ENCODE measurements at places on chromosomes 1 and 21.
A peak's percentile ranks its signal among the peaks of the same experiment; 100 is the strongest.

GRCh38 chr1:207920444-207921021, 9.6 kb upstream of the CD34 start:
- no peak for DNase-seq

- no peak for DNase-seq
Measured at GRCh38 chr1:167489571-167490340, 28.6 kb downstream of the CD247 start.

DNA sequence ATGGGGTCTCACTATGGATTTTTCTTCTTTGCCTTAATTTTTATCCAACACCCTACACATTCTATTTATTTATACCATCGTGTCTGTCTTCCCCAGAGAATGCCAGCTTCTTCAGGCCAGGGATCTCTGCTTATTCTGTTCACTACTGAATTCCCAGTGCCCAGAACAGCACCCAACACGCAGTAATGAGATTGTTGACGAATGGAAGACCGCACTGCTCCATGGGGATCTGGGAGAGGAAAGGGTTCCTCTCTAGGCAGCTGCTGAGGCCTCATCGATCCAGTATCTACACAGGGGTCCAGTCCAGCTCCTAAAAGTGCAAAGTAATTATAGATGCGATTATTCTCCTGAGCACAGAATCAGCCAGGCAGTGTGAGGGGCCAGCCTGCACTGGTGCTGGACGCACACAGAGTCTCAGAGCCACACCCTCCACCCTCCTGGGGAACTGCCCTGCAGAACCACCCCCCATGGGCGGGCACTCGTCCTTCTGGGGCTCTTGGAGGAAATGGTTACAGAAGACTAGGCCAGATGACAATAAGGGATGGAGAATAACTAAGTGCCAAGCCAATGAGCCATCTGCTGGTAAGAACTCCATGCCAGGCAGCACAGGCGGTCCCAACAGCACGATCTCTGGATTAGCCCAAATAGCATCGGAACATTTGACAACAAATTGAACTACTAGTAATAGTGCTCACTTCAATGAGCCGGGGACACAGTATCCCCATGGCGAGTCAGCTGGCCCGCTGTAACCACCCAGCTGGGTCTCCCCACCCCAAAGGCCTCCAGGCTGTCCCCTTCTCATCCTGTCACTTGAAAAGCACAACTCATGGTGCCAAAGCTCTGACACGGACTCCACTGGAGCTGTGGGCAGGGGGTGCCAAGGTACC, 1.7 kb upstream of the PDE9A start:
- no peak for DNase-seq

GRCh38 chr1:164805399-164805798, 246.4 kb downstream of the PBX1 start:
- DNase-seq, result peak; percentile 68

DNA sequence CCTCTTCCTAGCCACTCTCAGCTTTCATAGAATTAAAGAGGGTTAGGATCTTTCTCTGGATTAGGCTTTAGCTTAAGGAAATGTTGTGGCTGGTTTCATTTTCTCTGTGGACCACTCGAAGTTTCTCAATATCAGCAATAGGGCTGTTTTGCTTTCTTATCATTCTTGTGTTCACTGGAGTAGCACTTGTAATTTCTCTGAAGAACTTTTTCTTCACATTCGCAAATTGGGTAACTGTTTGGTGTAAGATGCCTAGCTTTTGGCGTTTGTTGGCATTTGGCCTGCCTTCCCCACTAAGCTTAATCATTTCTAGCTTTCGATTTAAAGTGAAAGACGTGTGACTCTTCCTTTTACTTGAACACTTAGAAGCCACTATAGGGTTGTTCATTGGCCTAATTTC, 210.8 kb upstream of the PROX1 start:
- no peak for DNase-seq

DNA sequence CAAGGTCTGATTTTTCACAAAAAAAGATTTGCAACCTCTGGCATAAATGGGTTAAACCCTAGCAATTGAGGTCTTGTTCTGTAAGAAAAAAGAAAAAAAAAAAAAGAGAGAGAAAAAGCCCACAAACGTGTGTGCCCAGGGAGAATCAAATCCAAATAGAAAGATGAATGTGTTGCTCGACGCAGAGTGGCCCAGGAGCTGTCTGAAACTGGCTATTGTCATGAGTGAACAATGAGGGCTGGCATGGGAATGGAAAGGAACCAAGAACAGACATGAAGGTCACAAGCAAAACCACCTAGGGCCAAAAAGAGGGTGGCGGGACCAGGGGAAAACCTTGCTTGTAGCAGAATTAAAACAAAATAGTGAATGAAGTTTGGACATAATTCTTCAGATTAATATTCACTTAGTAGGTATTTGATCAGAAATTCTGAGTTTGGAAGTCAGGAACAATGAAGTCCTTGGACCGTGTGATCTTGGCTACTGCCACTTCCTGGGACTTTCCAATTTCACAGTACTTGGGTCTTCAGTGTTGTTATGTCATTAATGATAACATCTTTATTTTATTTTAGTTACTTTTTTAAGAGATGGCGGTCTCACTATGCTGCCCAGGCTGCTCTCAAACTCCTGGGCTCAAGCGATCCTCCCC, 3.1 kb downstream of the ENO1 start:
- DNase-seq, result no peak

DNA sequence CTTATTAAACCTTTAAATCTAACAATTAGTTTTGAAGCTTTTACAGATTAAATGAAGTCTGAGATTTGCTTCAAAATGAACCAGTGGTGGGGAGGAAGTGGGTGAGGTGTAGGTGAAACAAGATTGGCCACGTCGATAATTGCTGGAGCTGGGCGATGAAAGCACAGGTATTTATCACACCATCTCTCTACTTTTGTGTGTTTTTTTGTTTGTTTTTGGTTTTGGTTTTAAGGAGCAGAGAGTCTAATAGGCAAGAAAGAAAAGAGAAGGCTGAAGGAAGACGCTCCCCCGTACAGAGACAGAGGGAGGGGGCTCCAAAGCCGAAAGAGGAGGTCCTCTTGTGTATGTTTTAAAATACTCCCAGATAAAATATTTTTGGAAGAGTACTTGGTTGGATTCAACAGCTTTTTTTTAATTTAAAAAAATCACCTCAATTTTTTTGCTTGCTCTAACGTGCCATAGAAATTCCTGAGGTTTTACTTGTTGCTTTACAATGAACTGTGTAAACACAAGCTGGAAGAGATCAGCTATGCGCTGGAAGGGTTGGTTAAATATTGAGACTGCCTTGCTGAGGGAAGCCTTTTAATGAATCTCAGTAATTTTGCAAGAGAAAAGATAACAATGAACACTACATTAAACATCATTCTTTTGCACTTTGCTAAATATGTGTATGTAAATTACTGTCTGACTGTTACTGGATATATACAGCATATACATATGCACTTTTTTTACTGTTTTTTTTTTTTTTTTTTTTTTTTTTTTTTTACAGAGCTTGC, 6.7 kb upstream of the LGALS8 start:
- DNase-seq, result peak; percentile 78

GRCh38 chr21:30642564-30642963, at the start of gene KRTAP20-3:
Gene KRTAP20-3 (plus strand): TSS chr21:30642864.
- DNase-seq, result no peak

- DNase-seq, result no peak
Measured at GRCh38 chr1:89881415-89882058, 60.7 kb downstream of the LRRC8D start.

- no peak for DNase-seq
Measured at GRCh38 chr1:43499898-43500297, 30.8 kb upstream of the PTPRF start.

GRCh38 chr1:23403735-23404486, 20.6 kb downstream of the TCEA3 start:
- peak; percentile 95 for DNase-seq

DNA sequence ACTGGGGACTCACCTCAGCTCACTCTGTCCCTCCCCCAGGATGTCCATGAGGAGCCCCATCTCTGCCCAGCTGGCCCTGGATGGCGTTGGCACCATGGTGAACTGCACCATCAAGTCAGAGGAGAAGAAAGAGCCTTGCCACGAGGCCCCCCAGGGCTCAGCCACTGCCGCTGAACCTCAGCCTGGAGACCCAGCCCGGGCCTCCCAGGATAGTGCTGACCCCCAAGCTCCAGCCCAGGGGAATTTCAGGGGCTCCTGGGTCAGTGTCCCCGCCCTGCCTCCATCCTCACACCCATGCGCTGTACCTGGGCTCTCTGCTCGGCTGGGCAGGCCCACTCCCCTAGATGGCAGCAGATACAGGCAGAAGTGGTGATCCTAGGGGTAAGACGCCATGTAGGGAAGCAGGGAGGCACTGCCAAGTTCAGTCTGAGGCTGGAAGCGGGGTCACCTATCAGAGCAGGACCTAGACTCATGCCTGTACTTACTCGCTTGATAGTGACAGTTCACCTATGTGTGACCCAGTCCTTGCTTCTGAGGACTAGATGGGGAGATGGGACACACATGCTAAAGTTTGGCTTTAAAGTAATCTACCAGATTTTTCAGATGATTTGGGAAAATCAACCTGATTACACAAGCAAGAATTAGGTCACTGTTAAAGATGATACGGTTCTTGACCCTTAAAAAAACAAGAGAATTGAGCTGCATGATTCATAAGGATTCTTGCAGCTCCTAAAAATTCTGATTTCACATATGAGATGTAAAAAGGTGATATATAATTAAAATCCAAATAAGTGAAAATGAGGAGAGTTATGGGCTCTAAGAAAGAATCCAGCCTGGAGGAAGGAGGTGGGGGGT, 38.7 kb downstream of the ETNK2 start:
- DNase-seq, result no peak

GRCh38 chr1:83761167-83762038, 237.5 kb downstream of the TTLL7 start:
- no peak for DNase-seq

GRCh38 chr1:6342056-6342455, 51.5 kb downstream of the ACOT7 start:
- no peak for DNase-seq

GRCh38 chr1:33367485-33368405, 46.8 kb upstream of the A3GALT2 start:
- peak; percentile 59 for DNase-seq

DNA sequence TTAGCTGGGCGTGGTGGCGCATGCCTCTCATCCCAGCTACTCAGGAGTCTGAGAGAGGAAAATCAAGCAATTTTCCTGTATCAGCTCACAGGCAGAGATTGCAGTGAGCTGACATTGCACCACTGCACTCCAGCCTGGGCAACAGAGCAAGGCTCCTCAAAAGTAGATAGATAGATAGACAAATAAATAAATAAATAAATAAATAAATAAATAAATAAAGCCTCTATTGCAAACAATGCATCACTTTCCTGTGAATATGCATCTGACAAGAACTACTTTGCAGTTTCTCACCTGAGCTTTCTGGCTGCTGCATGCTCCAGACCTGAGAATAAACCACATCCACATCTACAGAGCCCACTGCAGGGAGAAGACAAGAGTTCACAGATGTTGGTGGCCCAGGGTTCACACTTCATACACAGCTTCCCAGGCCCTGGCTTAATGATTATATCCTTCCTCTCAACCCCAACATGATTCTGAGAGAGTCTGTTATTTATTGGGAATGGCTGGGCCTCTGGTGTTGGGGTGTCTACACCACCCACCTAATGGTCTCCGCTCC, 28.6 kb downstream of the FCRL2 start:
- DNase-seq, result no peak

DNA sequence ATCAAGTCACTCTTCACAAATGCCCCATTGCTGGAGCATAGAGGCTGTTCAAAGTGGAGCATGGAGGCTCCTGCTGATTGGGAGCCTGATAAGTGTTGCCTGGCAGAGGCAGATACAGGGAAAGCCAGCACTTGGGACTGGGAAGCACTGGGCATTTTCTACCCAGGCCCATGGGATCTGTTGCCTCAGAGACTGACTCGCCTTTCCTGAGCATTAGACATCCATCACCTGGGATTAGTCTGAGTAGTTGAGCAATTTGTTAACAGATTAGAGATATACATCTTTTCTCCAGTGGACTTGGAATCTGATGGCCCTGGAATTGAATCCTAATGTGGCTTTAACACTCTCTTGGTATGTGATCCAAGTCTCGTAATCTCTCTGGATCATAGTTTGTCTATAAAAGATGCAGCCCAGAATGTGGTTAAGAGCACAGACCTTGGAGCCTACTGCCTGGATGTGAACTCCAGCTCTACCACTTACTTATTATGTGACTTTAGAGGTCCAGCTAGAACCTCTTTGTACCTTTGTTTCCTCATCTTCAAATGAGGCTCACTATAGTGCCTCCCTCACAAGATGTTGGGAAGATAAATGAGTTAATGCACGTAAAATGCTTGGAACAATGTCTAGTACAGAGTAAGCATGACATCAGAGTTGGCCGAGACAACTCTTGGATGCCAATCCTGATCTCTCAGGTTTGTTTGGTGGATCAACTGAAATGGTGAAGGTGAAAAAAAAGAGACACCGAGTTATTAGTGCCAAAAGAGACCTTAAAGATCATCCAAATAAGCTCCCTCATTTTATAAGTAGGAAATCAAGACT, 38.3 kb upstream of the NRDC start:
- peak; percentile 55 for DNase-seq

DNA sequence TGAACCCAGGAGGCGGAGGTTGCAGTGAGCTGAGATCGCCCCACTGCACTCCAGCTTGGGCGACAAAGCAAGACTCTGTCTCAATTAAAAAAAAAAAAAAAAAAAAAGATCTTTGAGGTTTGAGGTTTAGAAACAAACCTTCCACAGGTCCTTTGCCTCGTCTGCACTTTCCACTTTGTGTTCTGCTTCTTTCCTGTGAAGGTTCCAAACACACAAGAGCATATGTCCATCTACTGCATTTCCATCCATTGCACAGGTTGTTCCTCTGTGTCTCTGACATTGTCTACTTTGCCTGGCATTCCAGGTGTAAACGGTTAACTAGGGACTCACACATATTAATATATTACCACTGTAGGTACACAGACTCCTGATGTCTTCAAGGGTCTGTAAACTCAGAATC, 40.1 kb downstream of the DSTYK start:
- no peak for DNase-seq

DNA sequence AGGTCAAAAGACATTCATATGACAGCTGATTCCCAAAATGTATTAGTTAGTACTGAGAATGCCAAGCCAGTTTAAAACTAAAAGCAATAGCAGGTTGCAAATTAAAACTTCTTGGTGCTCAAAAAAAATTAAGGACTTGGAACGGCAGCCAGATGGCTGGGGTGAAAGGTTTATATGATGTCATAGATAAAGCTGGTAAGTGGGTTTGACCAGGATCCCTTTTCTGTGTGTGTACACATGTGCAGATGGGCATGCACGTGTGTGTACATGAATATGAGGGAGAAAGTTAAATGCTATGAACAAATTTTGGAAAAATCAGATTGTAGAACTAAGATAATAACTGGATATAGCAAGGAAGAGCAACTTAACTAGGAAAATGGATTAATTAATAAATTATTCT, 39.1 kb upstream of the DPH5 start:
- no peak for DNase-seq

All from fibroblast of lung (primary cell).